Gastrocnemius medialis (tissue), 4 donors: ENCODE measurements at places on chromosomes 4 and X.

- H3K36me3 ChIP-seq: no peaks in the 10 kb centered on the region
- no peak overlapping the region for H3K4me3 ChIP-seq
- H3K27me3 ChIP-seq: peaks cover 8% of the 10 kb centered on the region
- H3K27ac ChIP-seq: no peak overlapping the region
- H3K4me1 ChIP-seq: no peaks in the 10 kb centered on the region
These were observed 9.5 kb upstream of the SFRP2 start for GRCh38 chr4:153798420-153798819.

- peak within 1 kb of the TSS; percentile 64 for H3K27ac ChIP-seq
- H3K36me3 ChIP-seq: no peaks in the 10 kb centered on the region
- no peaks in the 10 kb centered on the region for H3K27me3 ChIP-seq
These were observed at the start of gene GPRASP2 for GRCh38 chrX:102712216-102712966. Gene GPRASP2 (plus strand): TSS chrX:102712448. CDS start chrX:102714870, 2,422 bp downstream.

DNA sequence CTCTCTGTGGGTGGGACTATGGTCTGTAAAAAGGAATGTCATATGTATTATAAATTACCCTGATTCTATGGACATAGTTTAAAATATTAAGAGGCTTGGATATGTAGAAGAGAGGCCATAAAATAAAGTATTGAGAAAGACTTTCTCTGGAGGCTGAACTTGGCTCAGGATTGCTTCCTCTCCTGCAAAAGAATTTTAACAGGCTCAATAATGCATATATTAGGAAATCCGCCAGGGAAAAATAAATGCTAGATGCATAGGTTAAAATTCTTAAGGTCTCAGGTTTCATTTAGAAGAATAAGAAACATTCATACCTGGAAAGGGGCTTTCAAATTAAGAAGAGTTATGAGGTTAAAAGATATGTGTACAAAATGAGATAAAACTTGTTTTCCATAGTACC is 424.3 kb downstream of the ARAP2 start:
- no peak overlapping the region for H3K4me3 ChIP-seq
- no peaks in the 10 kb centered on the region for H3K4me1 ChIP-seq
- H3K36me3 ChIP-seq: no peaks in the 10 kb centered on the region
- DNase-seq: no peak
- H3K27ac ChIP-seq: no peak overlapping the region

GRCh38 chrX:131763674-131764073 is 219.8 kb downstream of the OR13H1 start:
- no peak overlapping the region for H3K4me3 ChIP-seq
- no peaks in the 10 kb centered on the region for H3K27me3 ChIP-seq
- no peaks in the 10 kb centered on the region for H3K4me1 ChIP-seq
- no peak for DNase-seq
- H3K36me3 ChIP-seq: no peaks in the 10 kb centered on the region

DNA sequence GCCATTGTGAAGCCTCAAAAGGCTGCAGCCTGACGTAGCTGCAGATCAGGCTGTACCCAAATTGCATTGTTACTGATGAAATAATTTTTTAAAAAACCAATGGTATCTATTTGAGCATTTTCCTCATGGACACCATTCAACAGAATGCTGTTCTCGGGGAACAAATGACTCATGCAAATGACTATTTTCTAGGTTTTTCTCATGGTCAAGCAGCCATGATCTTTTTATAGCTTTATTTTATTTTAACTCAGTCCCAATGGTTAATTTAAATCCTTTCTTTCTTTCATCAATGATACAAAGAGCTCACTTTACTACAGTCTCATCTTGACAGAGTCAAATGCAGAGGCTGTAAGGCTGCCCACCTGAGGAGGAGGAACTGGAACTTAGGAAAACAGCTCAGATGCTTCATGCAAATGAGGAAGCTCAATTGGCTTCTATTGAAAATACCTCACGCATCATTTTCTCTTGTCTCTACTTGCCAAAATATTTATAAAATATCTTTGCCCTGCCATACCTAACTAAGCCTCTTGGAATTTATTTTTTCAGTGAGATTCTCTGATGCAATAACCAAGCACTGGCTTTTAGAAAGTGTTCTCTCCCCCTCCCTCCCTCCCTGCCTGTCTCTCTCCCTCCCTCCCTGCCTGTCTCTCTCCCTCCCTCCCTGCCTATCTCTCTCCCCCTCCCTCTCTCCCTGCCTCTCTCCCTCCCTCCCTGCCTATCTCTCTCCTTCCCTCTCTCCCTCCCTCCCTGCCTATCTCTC is 81.0 kb downstream of the SORBS2 start:
- no peaks in the 10 kb centered on the region for H3K4me1 ChIP-seq
- H3K27ac ChIP-seq: no peak overlapping the region
- no peaks in the 10 kb centered on the region for H3K27me3 ChIP-seq
- H3K4me3 ChIP-seq: no peak overlapping the region
- DNase-seq: no peak

GRCh38 chr4:34643476-34643875 is 1600.8 kb downstream of the ARAP2 start:
- no peak for DNase-seq
- H3K4me3 ChIP-seq: no peak overlapping the region
- H3K4me1 ChIP-seq: no peaks in the 10 kb centered on the region
- H3K27me3 ChIP-seq: no peaks in the 10 kb centered on the region
- H3K36me3 ChIP-seq: no peaks in the 10 kb centered on the region

DNA sequence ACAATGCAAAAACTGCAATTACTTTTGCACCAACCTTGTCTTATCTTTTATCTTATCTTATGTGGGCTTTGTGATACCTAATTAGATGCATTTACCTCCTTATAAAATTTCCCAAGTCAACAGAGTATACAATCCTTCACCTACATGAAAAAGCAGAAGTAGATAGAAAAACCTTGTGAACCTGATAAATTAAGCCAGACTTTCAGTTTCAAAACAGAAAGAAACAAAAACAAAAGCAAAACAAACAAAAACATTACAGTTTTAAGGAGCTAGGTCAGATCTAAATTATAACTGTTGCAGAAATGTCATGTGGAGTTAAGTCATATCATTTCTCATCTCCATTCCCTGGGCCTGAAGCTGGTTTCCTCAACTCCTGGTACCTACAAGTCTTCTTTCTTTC is 24.9 kb upstream of the CXXC4 start:
- no peaks in the 10 kb centered on the region for H3K27me3 ChIP-seq
- DNase-seq: no peak
- H3K4me3 ChIP-seq: no peak overlapping the region
- H3K36me3 ChIP-seq: no peaks in the 10 kb centered on the region

DNA sequence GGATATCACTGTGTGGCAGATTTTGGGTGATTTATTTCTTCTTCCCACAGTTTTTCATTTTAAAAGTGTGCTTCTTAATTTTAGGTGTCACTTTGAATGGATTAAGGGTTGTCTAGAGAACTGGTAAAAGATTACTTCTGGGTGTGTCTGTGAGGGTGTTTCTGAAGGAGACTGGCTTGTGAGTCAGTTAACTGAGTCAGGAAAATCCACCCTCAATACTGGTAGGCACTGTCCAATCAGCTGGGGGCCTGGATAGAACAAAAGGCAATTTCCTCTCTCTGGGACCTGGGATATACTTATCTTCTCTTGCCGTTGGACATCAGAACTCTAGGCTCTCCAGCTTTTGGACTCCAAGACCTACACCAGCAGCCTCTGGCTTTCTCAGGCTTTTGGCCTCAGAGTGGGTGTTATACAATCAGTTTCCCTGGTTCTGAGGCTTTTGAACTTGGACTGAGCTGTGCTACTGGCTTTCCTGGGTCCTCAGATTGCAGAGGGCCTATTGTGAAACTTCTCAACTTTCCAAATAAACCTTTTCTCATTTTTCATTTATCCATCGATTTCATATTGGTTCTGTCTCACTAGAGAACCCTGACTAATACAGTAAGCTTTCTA is 413.1 kb downstream of the GBA3 start:
- no peak for DNase-seq
- H3K4me3 ChIP-seq: no peak overlapping the region
- no peaks in the 10 kb centered on the region for H3K27me3 ChIP-seq
- no peaks in the 10 kb centered on the region for H3K4me1 ChIP-seq
- no peaks in the 10 kb centered on the region for H3K36me3 ChIP-seq

DNA sequence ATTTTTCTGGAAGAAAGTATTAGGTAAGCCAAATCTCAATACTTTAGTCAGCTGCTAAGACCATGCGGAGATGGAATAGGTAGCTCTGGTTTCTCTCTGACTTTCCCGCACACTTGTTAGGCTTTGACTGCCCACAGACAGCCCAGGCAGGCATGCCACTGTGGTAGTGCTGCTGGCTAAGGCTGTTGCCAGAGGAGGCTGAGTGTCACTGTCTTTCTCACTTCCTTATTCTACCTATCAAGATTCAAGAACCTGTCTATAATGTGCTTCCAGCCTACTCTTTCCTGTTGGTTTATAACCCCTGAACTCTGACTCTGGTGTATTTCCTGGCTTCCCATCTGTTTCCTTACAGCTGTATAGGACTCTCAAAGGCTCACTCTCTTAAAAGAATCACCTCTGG is 81.8 kb upstream of the TRPC5 start:
- H3K36me3 ChIP-seq: no peaks in the 10 kb centered on the region
- no peak overlapping the region for H3K27ac ChIP-seq
- no peaks in the 10 kb centered on the region for H3K4me1 ChIP-seq
- no peak for DNase-seq
- no peak overlapping the region for H3K4me3 ChIP-seq

DNA sequence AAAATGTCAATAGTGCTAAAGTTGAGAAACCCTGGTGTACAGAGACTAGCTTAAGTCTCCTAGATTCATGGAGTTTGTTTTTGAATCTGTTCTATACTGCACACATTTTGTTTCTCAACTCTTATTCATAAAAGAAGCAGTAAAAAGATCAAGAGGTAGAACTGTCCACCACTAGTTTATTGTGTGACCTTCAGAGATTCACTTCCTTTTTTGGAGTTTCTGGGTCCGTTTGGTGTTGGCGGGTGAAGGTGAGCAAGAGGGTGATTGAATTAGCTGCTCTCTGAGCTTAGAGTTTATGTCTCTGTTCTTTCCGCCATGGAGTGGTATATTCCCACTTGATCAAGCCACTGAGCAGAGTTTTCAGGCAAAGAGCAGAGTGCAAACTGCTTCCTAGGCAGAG is 21.4 kb upstream of the PLAC1 start:
- H3K27me3 ChIP-seq: no peaks in the 10 kb centered on the region
- peaks cover 5% of the 10 kb centered on the region for H3K4me1 ChIP-seq
- H3K36me3 ChIP-seq: no peaks in the 10 kb centered on the region

DNA sequence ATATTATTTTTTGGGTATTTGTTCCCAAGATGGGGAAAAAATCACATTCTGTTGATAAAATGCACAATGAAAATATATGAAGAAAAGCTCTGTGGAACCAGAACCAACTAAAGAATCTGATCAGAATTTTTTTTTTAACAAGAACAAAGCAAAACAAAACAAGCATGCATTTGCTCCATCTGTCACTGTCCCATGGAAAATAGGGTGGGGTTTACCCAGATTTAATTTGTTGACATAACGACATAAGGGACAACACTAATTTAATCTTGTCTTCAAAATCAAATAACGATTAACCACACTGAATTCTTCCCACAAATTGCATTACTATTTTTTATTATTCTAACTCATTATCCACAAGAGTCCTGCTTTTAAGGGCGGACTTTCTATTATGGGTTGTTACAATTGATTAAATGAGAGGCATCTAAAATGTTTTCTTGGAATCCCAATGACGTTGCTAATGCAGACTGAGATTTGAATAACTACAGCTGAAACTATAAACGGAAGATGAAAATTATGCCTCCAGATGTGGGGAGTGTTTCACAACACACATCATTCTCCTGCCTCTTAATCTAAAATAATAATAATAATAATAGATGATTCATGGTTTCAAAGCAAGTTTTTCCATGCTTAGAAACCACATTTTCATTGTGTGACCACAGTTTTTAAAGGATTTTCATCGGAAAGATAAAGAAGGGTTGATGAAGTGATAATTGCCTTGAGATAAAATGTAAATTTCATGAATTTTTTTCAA is 307.0 kb upstream of the CPEB2 start:
- no peaks in the 10 kb centered on the region for H3K27me3 ChIP-seq
- H3K4me1 ChIP-seq: no peaks in the 10 kb centered on the region
- H3K27ac ChIP-seq: no peak overlapping the region
- DNase-seq: no peak
- no peak overlapping the region for H3K4me3 ChIP-seq

DNA sequence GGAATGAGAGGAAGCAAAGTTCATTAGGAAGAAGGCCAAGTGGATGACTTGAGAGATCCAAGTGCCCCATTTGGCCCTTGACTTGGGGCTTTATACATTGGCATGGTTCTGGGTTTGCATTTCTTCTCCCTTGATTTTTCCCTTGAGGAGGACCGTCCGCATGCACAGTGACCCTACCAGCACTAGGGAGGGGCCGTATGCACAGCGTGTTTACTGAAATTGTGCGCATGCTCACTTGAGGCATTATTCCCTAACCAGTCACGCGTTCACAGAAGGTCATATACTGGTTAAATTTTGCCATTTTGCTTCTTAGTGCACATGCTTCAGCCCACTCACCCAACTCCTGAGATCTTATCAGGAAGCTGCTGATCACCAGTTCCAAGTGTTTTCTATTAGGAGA is 35.1 kb downstream of the PAGE2 start:
- no peak for DNase-seq
- no peaks in the 10 kb centered on the region for H3K4me1 ChIP-seq
- H3K27me3 ChIP-seq: peaks cover 9% of the 10 kb centered on the region

- H3K36me3 ChIP-seq: no peaks in the 10 kb centered on the region
- H3K4me3 ChIP-seq: no peak overlapping the region
- H3K27ac ChIP-seq: no peak overlapping the region
- H3K27me3 ChIP-seq: no peaks in the 10 kb centered on the region
These were observed 264.6 kb downstream of the SNCA start for GRCh38 chr4:89572224-89572858.

DNA sequence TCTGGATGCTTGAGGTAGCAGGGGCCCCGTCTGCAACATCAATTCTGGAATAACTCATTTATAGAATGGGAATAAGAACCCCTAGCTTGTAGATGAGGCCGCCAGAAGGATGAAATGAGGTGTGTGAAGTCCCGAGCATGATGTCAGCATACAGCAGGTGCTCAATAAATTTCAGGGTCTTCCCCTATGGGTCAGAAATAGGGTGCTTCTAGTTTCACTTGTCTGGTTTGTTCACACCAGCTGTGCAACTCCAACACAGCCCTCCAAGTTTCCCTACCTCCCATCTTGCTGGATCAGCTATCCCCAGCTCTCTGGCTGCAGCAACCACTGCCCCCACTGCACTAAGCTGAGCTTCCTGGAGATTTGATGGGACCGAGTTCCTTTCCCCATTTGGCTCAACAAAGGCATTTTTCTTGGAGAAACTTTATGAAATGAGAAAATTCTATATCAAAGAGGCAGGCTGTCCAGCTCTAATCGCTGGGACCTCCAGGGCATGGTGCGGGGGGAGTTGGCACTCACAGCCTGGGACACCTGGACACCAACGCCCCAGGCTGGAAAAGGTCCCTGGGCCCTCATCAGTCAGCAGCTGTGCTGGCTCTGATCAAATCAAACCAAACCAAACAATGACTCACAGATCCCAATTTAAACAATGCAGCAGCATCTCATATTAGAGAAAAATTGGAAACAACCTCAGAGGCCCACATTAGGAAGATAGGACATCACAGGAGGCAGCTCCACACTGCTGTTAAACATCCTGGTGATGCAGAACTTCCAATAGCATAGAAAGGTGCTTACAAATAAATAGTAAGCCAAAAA is 13.3 kb downstream of the SLC2A9 start:
- no peaks in the 10 kb centered on the region for H3K27me3 ChIP-seq
- no peak overlapping the region for H3K4me3 ChIP-seq
- H3K36me3 ChIP-seq: no peaks in the 10 kb centered on the region
- peak overlapping the region; percentile 38 for H3K27ac ChIP-seq

GRCh38 chrX:141314441-141314840 is 72.1 kb upstream of the SPANXC start:
- DNase-seq: no peak
- no peaks in the 10 kb centered on the region for H3K4me1 ChIP-seq
